ENCODE measurements at places on chromosomes 7 and 10. TPM values are rescaled to one million over a fixed set of nuclear protein-coding genes. Genes with fewer than 3 reads are reported as not detected.

CYP26A1 gene
- total RNA-seq, result 2.9 TPM

NOC3L gene
- total RNA-seq, result 24.9 TPM

PNLIP gene
- total RNA-seq, result not detected

NODAL gene
- total RNA-seq, result not detected

UNCX gene
- not detected for total RNA-seq

FLNC gene
- 4.1 TPM for total RNA-seq

ANKRD7 gene
- 0.36 TPM for total RNA-seq

HOXA10 gene
- total RNA-seq, result 6.8 TPM

DENND11 gene
- 5.4 TPM for total RNA-seq

TUBB8 gene
- 0.12 TPM for total RNA-seq

COL17A1 gene
- total RNA-seq, result 2.7 TPM

CH25H gene
- not detected for total RNA-seq

POT1 gene
- total RNA-seq, result 13.3 TPM

TBL2 gene
- 57.8 TPM for total RNA-seq

AASS gene
- 0.08 TPM for total RNA-seq

PRKG1 gene
- 0.01 TPM for total RNA-seq

PHKG1 gene
- 0.31 TPM for total RNA-seq

CHAT gene
- total RNA-seq, result not detected

GNA12 gene
- 46.7 TPM for total RNA-seq

TOMM7 gene
- total RNA-seq, result 561 TPM

FFAR4 gene
- 0.14 TPM for total RNA-seq

OPN1SW gene
- total RNA-seq, result not detected

C10orf105 gene
- total RNA-seq, result not detected

TMEM176A gene
- not detected for total RNA-seq

TWIST1 gene
- 3.8 TPM for total RNA-seq

PDE6C gene
- not detected for total RNA-seq

GNAI1 gene
- total RNA-seq, result 35.4 TPM

STEAP1 gene
- total RNA-seq, result 16.0 TPM

NPFFR1 gene
- not detected for total RNA-seq

RBP3 gene
- total RNA-seq, result not detected

TMEM178B gene
- total RNA-seq, result 1.6 TPM

SFXN2 gene
- total RNA-seq, result 2.7 TPM

KEL gene
- total RNA-seq, result not detected

TMEM196 gene
- not detected for total RNA-seq

GPR37 gene
- 0.36 TPM for total RNA-seq

UCN3 gene
- total RNA-seq, result not detected

FGL2 gene
- total RNA-seq, result not detected

SLC13A1 gene
- not detected for total RNA-seq

ITPRID1 gene
- total RNA-seq, result not detected

AVL9 gene
- total RNA-seq, result 24.7 TPM

MOGAT3 gene
- total RNA-seq, result not detected

AS3MT gene
- 3.5 TPM for total RNA-seq

FKBP6 gene
- not detected for total RNA-seq

GDF2 gene
- total RNA-seq, result not detected

CACNA2D1 gene
- total RNA-seq, result 6.9 TPM

MMD2 gene
- not detected for total RNA-seq

NME8 gene
- not detected for total RNA-seq

TUBAL3 gene
- total RNA-seq, result 0.57 TPM

GJD4 gene
- total RNA-seq, result 0.06 TPM

SPDYE6 gene
- not detected for total RNA-seq

CALY gene
- 0.54 TPM for total RNA-seq

ZNF425 gene
- 0.97 TPM for total RNA-seq

TAS2R3 gene
- total RNA-seq, result not detected

OR13A1 gene
- not detected for total RNA-seq

C10orf53 gene
- not detected for total RNA-seq

MALRD1 gene
- total RNA-seq, result not detected

PNLIPRP1 gene
- not detected for total RNA-seq

HHEX gene
- 14.7 TPM for total RNA-seq

PLAU gene
- 124 TPM for total RNA-seq

All from A549 treated with CORT108297 at 1 μM for 4 hours (cell line).